H9 (cell line): ENCODE measurements at places on chromosomes 6 and 20.

DNA sequence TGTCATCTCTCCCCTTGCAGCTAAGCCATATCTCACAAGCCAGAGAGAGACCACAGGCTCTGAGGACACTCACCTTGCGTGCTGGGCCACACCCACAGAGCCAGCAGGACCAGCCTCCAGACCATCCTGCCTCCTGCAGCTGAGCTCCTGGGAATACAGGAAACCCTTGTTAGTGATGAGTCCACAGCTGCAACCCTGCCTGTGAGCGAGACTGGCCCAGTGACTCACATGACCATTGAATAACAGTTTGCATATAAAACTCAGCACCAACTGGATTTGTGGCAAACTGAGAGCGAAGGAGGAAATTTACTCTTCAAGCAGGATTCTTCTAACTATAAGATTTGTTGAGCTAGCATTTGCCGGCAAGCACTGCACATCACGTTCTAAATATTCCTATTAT lies 3.0 kb downstream of the THBS2 start:
- DNase-seq, result peak; percentile 84

DNA sequence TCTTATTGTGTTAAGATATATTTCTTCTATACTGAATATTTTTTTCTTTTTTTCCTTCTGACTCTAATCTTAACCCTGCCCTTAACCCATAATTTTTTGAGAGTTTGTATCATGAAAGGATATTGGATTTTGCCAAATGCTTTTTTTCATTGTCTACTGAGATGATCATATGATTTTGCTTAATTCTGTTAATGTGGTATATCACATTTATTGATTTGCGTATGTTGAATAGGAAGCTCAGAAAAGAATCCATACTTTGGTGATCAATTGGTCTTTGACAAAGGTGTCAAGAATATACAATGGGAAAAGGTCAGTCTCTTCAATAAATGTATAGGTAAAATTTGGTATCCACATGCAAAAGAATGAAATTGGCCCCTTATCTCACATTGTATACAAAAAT lies 588.8 kb upstream of the ADGRB3 start:
- DNase-seq, result no peak

- DNase-seq, result peak; percentile 62
Measured at GRCh38 chr6:117483004-117483644, 650 bp downstream of the DCBLD1 start.

DNA sequence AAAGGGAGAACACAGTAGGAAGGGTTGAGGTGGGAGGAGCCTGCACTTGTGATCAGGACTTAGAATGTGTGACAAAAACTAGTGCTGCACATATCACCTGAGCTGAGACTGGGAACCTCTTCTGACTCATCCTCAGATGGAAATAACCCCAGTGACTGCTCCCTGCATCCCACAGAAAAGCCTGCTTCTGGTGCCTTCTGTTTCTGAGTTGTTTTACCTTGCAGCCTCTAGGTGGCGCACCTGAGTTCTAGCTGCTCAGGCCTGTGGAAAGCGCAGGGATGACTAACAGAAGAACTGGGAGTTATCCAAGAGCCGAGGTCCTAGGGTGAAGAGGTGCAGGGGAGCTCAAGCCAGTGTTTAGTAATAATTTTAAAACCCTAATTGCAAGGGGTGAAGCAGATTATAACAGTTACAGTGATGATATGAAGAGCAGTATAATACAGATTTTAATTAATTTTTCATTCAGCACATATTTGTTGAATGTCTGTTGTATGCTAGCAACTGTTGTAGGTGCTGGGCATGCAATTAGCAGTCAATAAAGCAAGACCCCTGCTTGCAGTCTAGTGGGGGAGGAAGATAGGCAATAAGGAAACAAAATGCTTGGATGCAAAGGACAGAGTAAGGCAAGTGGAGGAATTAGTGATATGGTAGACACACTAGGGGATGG lies 302.5 kb downstream of the DHX35 start:
- peak; percentile 79 for DNase-seq

GRCh38 chr6:135261872-135262725 lies 81.0 kb downstream of the MYB start:
- no peak for DNase-seq

DNA sequence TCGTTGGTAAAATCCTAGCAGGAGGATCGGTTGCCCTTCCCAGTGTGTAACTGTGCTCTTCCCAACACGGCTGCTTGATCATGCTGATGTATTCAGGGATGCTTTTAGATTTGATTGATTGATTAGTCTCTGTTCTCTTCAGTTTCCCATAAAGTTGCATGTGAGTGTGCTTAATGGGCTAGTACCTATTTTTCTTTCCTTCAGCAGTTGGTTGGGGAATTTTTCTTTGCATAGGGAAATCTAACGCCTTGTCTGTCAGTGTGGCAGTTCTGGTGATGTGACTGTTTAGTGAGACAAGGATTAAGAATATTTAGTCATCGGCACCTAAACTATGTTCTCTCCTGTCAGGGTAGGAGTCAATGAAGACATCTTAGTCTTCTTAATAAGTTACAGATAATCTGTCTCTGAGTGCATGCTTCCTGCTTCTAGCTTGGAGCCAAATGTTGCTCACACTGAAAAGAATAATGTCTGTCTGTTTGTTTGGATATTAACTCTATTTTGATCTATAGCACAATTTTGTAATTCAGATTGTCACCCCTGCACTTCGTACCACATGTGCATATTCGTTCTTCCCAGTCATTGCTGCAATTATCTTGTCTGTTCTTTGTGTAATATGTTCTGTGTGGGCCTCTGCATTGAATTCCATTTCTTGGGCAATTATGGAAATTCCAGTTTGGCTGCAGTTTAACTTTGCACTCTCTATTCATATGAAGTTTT lies 169.9 kb downstream of the EDN1 start:
- DNase-seq, result no peak

GRCh38 chr6:144909753-144910285 lies 624.7 kb downstream of the UTRN start:
- DNase-seq, result no peak

DNA sequence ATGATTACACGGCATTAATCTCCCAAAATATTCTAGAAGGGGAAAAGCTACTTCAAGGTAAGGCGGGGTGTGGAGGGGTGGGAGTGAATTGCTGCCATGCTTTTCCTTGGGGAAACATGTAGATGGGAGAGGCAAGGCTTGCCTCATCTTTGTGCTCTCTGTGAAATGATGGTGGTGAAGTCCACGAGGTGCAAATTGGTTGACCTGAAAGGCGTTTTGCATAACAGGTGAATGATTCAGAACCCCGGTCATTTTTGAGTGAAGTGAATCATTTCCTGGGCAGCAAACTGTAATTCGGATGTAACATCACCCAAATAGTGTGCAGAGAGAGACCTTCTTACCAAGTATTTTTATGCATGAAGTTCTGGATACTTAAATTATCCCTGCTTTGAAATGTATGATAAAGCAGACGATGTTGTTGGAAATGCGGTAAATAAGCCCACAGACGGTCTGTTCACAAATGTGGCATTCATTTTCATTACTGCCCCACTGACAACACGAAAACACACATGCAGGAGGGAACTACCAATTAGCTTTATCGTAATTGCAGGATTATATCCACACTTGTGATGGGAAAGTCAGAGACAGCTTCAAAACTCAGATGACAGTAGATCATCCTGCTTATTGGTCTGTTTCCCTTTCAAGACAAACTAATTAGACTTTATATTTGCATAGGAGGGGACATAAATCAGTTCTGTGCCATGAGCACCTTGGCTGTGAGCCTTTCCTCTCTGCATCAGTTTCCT lies 3.0 kb downstream of the CDH4 start:
- DNase-seq, result no peak

GRCh38 chr6:44304282-44305199 lies 8.6 kb downstream of the AARS2 start:
- DNase-seq, result peak; percentile 77

DNA sequence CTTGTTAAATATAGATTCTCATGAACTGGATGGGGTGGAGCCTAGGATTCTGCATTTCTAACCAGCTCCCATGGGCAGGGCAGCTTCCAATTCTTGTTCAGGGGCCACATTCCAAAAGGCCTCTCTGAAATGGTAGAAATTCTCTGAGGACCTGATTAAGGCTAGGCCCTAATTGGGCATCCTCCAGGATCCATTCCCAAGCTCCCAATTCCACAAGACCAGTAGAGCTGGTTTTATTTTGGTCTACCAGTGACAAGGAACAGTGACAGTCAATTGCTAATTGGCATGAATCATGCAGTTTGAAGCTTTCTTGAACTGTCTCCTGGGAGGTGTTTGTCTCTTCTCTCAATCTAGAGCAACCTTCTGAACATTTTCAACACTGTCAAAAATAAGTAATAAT lies 3.0 kb downstream of the THBD start:
- DNase-seq, result no peak

- DNase-seq, result peak; percentile 34
Measured at GRCh38 chr6:143647732-143648131, 30.0 kb upstream of the PHACTR2 start.

DNA sequence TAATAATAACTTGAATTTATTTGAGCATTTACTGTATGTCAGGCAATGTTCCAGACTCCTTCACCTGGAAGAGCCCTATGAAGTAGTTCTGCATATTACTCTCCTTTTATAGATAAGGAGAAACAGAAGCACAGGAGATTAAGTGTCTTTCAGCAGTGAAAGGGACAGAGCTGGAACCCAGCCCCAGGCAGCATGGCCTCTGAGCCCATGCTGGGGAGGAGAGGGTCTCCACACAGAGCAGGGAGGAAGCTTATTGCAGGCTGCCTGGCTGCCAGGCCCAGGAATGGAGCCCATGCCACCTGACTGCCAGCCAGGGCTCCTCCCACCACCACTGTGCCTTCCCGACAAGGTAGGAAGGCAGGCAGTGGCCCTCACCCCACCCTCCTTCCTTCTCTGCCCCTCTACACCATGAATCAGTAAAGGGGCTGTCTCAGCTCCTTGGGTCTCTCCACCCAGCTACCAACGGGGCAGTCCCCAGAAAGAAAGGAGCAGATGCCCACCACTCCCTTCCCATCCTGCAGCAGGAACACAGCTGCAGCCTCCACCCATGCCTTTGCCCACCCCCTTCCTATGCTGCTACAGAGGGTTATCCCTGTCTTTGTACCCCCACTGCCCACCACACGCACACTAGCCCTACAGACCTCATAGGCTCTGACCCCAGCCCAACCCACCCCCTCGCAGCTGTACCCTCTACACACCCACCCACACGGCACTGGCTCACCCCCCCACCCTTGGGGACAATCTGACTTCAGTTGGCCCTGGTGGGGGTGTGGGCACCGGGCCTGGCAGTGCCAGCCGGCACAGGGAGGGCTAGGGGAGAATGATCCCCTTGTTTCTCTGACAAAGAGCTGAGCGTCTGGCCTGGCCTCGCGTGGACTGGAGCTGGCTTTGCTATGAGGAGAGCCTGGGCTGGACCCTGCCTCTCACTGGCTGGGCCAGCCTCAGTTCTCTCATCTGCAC lies 41.8 kb downstream of the TFEB start:
- DNase-seq, result no peak

DNA sequence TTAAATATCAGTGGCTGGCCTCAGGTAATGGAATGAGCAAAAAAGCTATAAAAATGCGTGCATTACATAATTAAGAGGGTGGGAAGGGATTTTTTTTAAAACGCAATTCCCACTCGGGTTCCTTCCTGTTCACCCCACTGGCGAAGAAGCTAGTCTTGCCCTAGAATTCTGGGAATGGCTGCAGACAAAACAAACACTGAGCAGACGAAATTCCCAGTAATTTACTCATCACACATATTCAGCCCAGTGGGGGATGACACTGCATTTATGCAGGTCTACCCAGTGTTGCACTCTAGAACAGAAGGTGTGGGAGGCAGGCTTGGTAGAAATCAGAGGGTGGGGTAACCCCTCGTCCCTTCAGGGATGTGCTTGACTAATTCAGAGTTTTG lies 2695.0 kb upstream of the DEFB115 start:
- no peak for DNase-seq

- no peak for DNase-seq
Measured at GRCh38 chr6:157537556-157537955, 156.6 kb downstream of the ZDHHC14 start.

DNA sequence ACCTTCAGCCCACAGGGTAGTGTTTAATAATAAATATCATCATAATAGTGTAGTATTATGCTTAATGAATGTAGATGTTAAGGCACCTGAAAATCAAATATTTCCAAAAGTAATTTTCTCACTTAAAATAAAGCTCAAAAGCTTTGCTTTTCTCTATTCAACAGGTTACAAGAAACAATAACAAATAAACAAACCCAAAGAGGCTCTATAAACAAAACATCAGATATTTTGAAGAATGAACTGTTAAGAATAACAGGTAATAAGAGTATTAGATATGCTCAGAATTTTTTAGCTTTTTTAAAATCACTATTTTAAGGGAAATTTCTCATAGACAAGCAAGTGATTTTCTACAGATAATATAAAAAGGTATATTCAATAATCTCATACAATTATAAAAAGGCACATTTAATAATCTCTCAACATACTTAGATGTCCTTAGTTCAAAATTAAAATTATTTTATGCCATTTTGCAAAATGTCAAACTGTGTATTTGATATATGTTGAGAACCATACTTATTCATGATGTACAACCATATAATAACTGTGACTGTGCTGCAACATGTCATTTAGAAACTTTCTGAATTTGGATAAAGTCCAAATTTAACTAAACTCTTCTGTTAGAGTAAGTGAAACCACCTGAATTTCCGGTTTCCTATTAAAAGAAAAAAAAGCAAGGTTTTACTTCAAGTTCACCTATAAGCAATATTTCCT lies 35.8 kb downstream of the PHIP start:
- DNase-seq, result no peak

DNA sequence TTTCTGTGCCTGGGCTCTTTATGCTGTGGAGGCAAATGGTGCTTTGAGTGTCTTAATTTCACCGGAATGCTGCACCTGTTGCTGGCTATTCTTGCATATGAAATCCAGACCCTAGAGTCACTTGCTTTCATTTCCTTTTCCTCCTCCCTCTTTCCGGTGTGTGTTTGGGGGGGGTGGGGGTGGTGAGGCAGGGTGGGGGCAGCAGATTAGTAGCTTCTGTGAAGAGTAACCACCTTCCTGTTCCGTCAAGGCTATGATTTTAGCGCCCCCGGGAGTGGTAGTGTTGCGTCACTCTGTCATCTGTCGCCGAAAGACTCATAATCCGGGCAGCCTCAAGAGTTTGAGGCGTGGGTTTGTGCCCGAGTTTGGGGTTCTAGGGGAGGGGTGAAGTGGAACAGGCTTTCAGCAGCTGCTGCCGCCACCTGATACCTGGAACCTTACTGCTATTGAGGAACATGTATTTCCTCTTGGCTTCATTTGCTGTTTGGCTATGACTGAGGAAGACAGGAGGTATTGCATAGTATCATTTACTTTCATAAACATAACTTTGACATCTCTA lies 49.1 kb downstream of the UTRN start:
- DNase-seq, result no peak
